ENCODE measurements at places on chromosomes 4 and X.

- no peak for DNase-seq
Observed at GRCh38 chrX:93585661-93586060, 87.7 kb downstream of the NAP1L3 start.

GRCh38 chrX:19017271-19017670 is 33.4 kb upstream of the PHKA2 start:
- DNase-seq, result no peak

DNA sequence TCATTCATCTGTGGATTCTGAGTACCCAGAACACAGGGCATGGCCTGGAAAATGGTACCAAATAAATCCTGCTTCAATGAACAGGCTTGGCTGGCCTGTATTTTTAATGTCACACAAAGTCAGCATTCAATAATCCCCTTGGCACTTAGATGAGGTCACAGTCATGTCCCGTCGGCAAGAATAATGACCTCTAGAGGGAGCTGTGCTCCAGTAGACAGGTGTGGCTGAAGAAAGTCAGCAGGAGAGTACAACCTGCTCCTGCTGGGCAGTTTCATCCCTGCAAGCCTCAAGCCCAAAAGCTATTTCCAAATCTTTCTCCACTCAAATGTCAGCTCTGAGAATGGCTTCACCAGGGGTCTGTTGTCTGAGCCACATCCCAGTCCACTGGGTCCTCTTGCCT is 404.0 kb upstream of the F9 start:
- no peak for DNase-seq

DNA sequence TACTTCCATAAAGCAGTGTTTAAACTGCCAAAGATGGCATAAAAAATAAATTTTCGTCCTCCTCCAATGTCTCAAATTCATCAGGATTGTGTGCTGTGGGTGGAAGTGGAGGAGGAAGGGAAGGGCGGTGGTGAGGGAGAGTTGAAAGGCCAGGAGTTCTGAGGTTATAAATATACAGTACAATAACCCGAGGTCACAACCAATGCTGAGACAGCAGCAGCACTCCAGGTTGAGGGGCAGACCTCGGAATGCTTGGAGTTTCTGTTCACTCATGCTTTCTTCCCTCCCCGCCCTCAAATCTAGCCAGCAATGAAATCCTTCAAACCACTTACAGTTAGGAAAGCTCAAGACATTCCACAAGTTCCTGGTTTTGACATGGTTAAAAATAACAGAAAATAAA is 134.0 kb upstream of the SMAD1 start:
- no peak for DNase-seq

- DNase-seq, result no peak
Observed at GRCh38 chrX:20461002-20461401, 194.3 kb upstream of the RPS6KA3 start.

DNA sequence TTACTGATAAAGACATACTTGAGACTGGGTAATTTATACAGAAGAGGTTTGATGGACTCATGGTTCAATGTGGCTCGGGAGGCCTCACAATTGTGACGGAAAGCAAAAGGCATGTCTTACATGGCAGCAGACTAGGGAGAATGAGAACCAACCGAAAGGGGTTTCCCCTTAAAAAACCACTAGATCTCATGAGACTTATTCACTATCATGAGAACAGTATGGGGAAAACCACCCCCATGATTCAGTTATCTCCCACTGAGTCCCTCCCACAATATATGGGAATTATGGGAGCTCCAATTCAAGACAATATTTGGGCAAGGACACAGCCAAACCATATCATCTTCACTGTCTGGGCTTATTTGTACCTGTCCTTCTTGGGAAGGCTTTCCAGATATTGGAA is 22.8 kb upstream of the MUC7 start:
- DNase-seq, result no peak

- no peak for DNase-seq
Observed at GRCh38 chr4:8691151-8691775, 98.7 kb downstream of the CPZ start.

- DNase-seq, result no peak
Observed at GRCh38 chr4:98557194-98557892, 101.1 kb downstream of the TSPAN5 start.

DNA sequence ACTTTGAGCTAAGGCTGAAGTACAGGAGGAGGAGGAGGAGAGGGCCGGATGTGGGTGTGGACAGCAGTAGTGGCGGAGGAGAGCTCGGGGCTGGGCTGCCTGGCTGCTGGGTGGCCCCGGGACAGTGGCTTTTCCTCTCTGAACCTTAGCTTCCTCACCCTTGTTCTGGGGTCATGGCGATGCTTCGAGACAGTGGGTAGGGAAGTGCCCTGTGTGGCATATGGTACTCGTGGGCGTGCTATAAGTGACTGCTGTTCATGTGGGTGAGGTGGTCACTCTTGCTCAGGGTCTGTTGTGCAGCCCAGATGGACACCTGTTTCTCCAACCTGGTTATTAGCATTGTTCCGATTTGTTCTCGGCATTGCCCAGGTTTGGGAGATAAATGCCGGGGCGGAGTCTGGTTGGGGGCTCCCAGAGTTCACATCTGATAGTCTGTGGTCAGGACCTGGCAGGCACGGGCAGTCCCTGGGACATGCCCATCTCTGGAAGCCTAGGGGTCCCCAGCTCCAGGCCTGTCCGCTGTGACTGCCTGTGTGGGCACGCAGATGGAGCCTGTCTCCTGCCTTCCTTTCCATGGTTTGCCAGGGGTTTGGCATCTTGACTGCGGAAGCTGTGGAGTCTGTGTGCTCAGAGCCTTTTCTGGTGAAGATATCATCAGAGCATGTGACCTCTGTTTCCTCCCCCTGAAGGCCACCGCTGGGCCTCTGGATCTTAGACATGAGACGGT is 4.9 kb upstream of the CPZ start:
- no peak for DNase-seq

DNA sequence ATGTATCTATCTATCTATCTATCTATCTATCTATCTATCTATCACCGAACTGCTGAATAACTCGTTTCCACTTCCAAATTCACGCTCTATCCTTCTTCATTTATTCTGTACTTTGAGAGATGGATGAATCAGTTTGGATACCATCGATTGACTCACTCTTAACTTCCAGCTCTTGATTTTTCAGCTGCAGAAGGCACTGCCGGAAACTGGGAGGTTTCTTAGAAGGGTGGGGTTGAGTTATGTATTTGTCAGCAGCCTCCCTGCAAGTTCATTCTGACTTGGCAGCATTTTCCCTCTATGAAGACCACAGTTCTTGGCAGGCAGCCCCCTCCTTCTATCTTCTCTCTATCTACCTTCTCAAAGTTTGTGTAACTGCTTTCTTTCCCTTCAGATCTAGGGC is 112.0 kb upstream of the MAGEB18 start:
- no peak for DNase-seq

- DNase-seq, result no peak
Observed at GRCh38 chrX:33923262-33923661, 208.9 kb downstream of the FAM47A start.

DNA sequence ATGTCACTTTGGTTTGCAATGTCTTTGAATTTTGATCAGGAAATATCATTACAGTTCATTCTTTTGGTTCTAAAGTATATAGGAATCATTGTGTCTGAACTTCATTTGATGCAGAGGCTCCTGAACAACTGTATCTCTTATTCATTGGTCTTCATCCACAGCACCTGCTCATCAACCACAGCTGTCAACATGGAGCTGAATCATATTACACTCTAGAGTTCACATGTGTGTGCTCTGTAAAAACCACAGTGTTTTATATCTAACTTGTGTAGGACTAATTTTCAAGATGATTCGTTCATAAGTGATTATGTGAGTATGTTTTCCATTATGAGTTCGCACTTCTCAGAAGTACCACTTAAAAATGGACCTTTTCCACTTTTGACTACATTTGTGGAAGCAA is 643.3 kb upstream of the FAM241A start:
- no peak for DNase-seq

GRCh38 chrX:1418901-1419544 is 27.1 kb upstream of the SLC25A6 start:
- DNase-seq, result no peak

DNA sequence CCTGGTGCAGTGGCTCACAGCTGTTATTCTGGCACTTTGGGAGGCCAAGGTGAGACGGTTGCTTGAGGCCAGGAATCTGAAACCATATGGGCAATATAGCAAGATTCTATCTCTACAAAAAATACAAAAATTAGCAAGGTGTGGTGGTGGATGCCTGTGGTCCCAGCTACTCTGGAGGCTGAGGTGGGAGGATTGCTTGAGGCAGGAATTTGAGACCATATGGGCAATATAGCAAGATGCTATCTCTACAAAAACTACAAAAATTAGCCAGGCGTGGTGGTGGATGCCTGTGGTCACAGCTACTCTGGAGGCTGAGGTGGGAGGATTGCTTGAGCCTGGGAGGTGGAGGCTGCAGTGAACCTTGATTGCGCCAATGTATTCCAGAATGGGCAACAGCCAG is 2.3 kb downstream of the ADGRG4 start:
- no peak for DNase-seq

DNA sequence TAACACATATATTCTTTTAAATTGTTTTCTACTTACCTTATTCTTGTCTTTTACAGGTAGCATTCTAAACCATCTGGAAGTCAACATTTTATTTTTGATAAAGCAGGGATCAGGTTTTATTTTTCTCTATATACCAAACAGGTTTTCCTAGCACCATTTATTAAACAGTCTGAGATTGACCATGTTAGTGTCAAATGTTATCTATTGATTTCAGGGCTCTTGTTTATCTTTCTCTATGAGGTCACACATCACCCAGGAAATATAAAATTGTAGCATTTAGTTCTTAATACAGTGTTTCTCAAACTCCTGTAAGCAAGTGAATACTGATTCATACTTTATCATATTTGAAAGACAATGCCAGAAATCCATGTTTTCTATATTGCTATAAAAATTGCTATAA is 28.1 kb downstream of the PPP4R3C start:
- no peak for DNase-seq

DNA sequence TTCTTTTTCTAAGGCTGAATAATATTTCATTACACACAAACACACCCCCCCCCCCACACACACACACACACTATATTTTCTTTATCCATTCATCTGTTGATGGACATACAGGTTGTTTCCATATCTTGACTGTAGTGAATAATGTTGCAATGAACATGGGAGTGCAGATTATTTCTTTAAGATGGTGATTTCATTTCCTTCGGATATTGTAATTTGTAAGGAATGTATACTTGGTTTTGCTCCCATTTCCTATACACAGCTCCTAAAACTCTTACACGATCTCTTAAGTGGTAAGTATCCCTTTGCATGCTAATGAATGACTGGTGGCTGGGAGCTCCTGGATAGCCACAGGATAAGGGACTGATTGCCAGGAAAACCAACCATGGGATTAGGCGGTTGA is 14.7 kb upstream of the RBMXL3 start:
- no peak for DNase-seq

DNA sequence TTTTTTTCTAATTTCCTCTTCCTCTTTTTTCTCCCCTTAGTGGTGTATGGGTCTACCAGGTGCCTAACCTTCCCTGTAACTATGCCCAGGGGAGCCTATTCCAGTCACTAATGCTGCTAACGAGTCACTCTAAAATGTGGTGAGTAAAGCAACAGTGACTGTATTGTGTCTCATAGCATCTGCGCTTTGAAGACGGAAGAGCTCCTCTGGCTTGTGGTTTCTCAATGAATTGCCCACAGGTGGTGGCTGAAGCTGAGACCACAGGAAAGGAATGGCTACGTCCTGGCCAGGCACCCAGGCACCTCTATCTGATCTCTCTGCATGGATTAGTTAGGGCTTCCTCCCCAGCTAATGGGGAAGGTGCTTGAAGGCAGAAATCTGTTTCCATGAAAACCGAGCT is 763.5 kb upstream of the FRG1 start:
- no peak for DNase-seq

DNA sequence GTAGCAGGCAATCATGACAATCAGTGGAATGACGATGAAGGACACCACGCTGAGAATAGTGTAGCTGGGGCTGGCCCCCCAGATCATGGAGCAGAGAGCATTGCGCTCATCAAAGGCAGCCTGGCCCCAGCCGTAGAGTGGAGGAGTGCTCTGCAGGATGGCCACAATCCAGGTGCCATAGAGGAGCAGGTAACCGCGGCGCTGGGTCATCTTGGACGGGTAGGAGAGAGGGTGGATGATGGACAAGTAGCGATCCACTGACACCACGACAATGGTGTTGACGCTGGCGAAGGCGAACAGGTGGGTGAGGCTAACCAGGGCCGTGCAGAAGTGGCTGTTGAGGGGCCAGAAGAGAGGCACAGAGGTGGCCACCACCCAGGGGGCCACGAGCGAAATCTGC is 2.8 kb downstream of the GPR101 start:
- no peak for DNase-seq

- no peak for DNase-seq
Observed at GRCh38 chr4:166994686-166995085, 239.6 kb downstream of the SPOCK3 start.

DNA sequence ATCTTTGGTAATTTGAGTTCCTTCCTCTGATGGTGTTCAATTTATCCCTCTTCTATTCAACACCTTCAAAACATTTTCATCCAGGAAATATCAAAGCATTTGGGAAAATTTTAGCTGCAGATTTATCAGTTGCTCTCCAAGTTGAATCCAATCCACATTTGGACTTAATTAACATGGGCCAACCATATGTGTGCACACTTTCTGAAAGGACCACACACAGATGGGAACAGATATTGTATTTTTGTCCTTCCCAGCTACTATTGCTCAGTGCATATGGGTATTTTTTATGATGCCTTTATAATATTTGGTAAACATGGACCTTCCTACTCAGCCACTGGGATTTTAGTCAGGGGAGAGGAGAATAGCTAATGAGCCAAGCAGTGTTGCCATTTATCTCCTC is 65.2 kb downstream of the GLRA2 start:
- DNase-seq, result no peak

DNA sequence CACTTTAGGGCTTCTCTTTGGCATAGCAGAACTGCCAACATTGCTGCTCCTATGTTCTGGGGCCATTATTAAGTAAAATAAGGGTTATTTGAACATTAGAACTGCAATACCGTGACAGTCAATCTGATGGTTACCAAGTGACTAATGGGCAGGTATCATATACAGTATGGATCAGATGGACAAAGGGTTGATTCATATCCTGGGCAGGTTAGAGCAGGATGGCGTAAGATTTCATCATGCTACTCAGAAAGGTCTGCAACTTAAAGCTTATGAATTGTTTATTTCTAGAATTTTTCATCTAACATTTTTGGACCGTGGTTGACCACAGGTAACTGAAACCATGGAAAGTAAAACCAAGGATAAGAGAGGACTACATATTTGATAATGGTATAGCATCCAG is 40.9 kb downstream of the BRCC3 start:
- no peak for DNase-seq
